ENCODE measurements at places on chromosomes 13 and 19. TPM values are rescaled to one million over a fixed set of nuclear protein-coding genes. Genes with fewer than 3 reads are reported as not detected.

KLK3 gene
- not detected for total RNA-seq

IGFL1 gene
- total RNA-seq, result not detected

DNA sequence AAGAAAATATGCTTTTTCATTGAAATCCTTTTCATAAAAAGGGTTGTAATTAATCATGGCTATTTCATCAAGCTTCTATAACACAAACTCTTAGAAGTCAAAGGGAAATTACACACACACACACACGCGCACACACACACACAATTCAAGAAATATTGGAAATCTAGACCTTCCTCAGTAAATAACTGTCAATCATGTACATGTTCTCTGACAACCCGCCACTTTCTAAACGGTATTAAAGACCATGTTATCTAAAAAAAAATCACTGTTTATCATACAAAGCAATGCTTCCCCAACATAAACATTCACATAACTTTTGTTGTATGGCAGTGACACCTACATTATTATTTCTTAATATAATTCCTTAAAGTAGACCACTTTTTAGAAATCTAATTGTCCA is 132.2 kb downstream of the EFNB2 start:
- DNase-seq, result no peak

GRCh38 chr13:72379581-72379980 is 347.8 kb downstream of the MZT1 start:
- no peak for DNase-seq

DNA sequence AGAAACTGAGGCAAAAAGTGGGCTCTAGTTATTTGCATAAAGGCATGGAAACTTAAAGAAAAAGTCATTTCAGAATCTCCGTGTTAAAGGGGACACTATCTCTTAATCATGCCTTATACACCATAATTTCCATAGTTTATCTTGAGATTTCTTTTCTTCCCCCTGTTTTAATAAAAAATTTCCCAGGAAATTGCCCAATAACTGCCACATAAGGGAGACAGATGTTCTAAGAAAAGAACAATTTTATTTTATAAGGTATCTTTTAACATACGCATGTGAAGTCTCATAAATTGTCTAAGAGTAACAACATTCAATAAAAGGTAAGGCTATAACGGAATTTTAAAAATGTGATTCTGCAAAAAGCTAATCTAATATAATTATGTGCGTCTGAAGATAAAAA is 371.3 kb downstream of the IRS2 start:
- DNase-seq, result no peak

HPN gene
- total RNA-seq, result not detected

SLITRK6 gene
- not detected for total RNA-seq

DNA sequence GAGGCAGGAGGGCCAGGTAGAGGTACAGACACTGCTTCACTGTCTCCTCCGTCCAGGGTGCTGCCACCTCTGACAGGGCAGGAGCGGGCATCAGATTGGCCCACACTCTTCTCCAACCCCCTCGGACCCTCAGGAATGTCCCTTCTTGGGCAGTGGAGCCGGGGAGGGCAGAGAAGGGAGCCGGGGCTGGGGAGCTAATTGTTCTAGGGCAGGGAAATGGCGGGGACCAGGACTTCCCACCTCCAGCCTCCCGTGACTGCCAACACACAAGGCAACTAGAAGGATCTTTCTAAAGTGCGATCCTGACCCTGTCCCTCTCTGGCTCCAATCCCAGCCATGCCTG is 10.1 kb upstream of the RSPH6A start:
- DNase-seq, result no peak

GRCh38 chr19:46209051-46209450 is 20.5 kb upstream of the IGFL1 start:
- DNase-seq, result no peak

F2RL3 gene
- 79.1 TPM for total RNA-seq

DNA sequence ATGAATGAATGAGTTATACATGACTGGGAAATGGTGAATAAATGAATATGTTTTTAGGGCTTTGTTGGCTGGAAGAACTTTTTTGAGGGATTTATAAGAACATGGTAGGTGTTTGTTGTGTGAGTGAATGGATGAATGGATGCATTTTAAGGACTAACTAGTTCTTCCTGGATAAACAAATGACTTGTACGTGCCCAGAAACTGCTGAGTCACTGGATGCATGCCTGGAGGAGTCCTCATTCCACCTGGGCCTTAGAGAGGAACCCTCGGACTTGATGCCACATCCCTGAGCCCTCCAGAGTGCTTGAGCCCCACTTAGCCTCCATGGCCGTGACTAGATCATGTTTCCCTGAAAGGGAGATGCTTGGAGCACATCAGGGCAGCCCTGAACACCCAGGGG is 153.4 kb downstream of the DPF1 start:
- DNase-seq, result no peak

GRCh38 chr13:76175961-76176725 is 540.0 kb downstream of the LMO7 start:
- DNase-seq, result no peak

- DNase-seq, result no peak
These were observed 470 bp downstream of the ZNF835 start for GRCh38 chr19:56670961-56671612.

DNA sequence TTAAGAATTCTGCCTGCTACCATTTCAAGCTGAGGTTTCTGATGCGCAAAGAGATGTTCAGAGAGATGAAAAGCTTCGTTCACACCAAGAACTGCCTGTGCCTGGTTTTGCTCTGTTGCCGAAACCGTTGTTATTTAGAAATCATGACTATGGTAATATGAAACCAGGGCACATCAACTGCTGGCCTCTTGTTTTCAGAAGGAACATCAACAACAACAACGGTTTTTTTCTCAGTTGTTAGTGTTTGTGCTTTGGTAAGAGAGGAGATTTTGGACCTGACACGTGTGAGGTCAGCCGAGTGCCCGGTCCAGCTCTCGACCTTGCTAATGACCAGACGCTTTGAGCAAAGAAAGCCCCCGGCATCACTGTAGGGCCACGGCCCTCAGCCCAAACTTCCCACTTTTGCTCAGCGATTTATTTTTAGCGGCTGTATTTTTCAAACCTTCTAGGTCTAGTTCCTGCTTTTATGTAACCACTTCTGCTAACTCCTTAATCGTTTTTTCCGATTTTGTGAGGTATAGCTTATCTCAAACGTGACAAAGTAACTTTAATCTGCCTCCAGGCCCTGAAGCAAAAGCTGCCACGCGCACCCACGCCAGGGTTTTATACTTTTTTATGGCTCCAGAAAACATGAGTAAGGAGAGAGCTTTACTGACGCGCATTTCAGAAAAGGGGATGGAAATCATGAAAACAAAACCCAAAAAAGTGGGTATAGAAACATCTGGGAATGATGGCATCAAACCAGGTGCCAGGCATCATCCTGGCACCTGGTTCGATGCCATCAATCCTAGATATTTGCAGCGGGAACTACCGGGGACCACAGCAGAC is 42.0 kb downstream of the KLF2 start:
- no peak for DNase-seq

- no peak for DNase-seq
These were observed 2.6 kb upstream of the PSG11 start for GRCh38 chr19:43028866-43029265.

CD22 gene
- total RNA-seq, result 0.29 TPM

GRCh38 chr13:51328488-51328887 is 11.0 kb upstream of the SERPINE3 start:
- no peak for DNase-seq

GRCh38 chr13:24216176-24216575 is 55.7 kb downstream of the SPATA13 start:
- DNase-seq, result no peak

GRCh38 chr19:36169084-36169760 is 17.0 kb upstream of the COX7A1 start:
- peak; percentile 50 for DNase-seq

DNA sequence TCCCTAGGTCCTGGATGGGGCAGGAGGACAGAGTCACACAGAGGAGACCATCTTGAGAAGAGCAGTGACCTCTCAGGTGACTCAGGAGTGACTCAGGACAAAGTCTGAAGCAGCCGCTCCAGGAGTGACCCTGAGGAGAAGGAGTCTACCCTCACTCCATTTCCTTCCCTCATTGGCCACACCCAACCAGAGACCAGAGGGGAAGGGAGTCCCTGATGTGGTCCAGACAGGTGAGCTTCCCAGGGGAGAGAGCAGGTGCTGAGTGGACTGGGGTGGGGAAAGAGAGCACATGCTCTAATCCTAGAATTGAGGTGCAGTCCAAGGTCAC is 75.5 kb upstream of the MEDAG start:
- DNase-seq, result no peak

GRCh38 chr13:47999973-48000372 is 1.1 kb downstream of the SUCLA2 start:
- DNase-seq, result no peak

All from glomerular endothelial cell (primary cell).